ENCODE measurements at places on chromosomes 3 and 15.

- DNase-seq = no peak
Observed at GRCh38 chr15:74403588-74403919, 30.2 kb downstream of the SEMA7A start.

GRCh38 chr15:66417736-66418135 lies 31.0 kb downstream of the MAP2K1 start:
- DNase-seq = no peak

GRCh38 chr3:70554170-70554569 lies 241.7 kb upstream of the MDFIC2 start:
- DNase-seq = no peak

- no peak for DNase-seq
Observed at GRCh38 chr3:134625885-134626741, 24.7 kb downstream of the KY start.

DNA sequence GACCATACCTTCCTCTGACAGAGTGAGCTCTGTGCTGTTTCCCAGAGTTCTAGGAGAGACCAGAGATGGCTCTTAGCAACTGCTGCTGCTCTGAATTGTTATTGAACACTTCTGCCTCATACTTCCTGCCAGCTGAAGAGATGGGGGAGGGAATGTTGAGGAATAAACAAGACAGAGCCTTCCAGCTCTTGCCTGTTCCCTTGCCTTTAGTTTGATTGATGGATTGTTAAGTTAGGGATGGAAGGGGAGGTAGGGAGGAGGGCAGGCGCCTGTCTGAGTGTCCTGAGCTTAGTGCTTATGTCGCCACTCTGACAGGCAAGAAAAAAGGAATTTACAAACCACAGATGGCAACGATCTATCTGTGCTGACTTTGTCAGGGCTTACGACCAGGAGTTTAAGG lies 42.8 kb downstream of the ZNF609 start:
- DNase-seq = no peak

DNA sequence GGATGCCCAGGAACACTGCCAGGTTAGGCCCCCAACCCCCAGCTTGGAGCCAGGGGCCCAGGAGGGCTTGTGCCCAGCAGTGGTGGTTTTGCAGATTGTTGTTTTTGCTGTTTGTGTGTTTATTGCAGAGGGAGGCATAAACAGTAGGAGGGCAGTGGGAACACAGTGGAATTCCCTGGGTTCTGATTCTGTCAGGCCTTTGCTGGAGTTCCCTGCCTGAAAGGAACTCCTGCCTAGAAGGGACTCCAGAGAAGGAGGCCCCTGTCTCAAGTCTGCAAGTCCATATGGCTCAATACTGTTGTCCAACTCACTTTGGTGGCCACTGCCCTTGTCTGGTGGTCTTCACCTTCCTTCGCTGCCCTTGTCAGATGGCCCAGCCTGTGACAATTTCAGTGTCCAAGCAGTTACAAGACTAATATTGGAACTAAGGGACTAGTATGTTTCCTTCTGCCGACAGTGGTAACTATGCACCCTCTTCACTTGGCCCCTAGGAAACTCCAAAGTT lies 47.4 kb upstream of the RAB6B start:
- DNase-seq = no peak

- no peak for DNase-seq
Observed at GRCh38 chr3:89058371-89058770, 49.0 kb upstream of the EPHA3 start.

GRCh38 chr15:39624806-39625205 lies 43.9 kb downstream of the THBS1 start:
- no peak for DNase-seq

DNA sequence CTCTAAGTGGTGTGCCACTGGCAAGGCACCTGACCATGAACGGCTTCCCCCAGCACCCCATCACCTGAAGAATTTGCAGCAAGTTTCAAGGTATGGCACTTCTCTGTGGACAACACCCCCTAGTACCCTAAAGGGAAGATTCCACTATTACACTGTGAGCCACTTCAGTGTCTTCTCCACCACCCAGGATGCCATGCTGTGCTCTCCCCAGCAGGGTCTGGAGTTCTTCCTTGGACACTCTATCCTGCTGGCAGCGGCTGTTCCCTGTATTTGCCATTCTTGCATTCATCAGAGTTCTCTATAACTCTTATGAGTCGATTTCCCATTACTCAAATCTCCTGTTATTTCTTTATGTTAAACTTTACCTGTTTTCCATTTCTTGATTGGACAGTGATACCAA lies 33.9 kb upstream of the RNU6-1 start:
- DNase-seq = no peak

- no peak for DNase-seq
Observed at GRCh38 chr3:112078125-112079083, 7.8 kb upstream of the C3orf52 start.

DNA sequence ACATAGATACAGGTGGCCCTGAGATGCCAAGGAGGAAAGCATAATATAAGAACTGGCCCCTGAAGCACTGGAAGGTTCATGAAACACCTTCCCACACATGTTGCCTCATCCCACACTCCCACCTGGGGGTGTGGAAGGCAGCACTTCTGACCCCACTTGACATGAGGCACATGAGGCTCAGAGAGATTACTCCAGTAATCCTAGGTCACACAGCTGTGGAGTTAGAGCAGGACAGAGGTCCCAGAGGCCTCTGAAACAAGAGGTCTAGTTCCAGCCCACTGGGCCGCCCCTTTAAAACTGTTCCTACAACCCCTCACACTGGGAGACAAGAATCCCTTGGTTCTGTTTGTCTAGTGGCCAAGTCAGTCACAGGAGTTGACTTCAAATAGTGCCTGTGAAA lies 7.2 kb downstream of the SSUH2 start:
- DNase-seq = no peak

- DNase-seq = no peak
Observed at GRCh38 chr3:158086776-158087175, 19.4 kb downstream of the SHOX2 start.

DNA sequence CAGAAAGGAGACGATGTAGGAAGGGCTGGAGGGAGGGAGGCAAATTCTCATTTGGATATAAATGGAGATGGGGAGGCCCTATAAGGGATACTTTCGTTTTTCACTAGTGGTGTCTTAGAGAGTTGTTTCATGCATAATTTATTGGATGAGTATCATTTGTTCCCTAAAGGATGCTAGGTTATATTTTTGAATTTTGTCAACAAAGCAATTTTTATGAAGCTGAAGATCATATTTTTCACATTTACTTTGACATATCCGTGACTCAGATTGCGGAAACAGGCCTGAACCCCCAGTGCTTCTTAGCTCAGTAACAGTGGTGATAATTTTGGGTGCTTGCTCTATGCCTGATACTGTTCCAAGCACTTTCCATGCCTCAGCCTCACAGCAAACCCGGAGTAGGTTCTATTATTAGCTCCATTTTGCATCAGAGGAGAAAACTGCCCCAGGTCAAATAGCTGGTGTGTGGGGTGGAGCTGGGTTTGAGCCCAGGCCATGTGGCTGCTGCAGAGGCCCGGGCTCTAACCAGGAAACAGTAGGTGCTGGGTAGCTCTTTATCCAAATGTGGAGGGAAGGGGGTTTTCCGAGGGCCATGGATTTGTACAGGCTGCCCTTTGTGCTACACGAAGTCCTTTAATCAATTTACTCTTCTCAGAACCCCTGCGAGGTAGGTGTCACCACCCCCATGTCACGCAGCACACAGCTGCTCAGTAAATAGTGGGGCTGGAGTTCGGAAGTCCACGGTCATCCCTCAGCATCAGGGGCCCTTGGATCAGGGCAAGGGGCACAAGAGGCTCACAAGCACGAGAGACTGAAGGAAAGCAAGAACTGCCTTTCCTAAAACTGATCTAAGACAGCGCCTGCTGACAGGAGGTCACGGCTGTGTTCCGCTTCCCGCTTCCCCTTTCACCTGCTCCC lies 99.1 kb downstream of the SLC49A4 start:
- no peak for DNase-seq

- DNase-seq = no peak
Observed at GRCh38 chr3:53501178-53501577, 6.8 kb downstream of the CACNA1D start.

DNA sequence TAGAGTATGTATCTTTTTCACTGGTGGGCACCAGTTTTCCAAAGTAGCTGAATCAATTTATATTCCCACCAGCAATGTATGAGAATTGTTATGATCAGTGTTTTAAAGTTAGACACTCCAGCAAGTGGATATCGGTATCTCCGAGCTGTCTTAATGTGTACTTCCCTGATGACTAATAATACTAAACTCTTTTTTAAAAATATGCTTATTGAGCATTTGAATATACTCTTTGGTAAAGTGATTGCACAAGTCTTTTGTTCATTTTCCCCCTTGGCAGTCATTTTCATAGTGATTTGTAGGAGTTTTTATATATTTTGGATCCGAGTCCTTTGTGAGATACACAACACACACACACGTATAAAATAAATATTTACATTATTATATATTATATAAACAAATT lies 12.5 kb upstream of the FEM1B start:
- no peak for DNase-seq

GRCh38 chr3:7504886-7505775 lies 644.2 kb downstream of the GRM7 start:
- no peak for DNase-seq

GRCh38 chr15:80159811-80160569 lies 7.2 kb downstream of the FAH start:
- no peak for DNase-seq

GRCh38 chr3:42188376-42188775 lies 77.6 kb downstream of the CCK start:
- DNase-seq = no peak

DNA sequence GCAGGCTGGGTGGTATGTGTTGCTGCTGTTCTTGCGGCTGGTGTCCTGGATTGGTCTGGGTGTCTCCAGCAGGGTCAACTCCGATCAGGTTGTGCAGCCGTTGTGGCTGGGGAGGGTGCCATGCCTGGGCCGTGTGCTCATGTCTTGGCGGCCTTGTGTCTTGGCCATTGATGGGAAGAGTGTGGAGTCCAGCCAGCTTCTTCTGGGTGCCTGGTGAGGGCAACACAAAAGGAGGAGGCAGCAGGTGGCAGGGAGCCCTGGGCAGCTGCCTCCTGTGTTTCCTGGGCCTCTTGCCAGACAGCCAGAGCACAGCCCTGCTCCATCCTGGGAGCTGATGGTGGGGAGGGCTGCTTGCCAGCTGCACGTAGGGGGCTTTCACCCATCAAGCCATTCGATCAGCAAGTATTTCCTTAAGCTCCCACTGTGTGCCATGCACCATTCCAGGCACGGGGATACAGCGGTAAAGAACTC lies 4.3 kb downstream of the CHAC1 start:
- peak; percentile 84 for DNase-seq

DNA sequence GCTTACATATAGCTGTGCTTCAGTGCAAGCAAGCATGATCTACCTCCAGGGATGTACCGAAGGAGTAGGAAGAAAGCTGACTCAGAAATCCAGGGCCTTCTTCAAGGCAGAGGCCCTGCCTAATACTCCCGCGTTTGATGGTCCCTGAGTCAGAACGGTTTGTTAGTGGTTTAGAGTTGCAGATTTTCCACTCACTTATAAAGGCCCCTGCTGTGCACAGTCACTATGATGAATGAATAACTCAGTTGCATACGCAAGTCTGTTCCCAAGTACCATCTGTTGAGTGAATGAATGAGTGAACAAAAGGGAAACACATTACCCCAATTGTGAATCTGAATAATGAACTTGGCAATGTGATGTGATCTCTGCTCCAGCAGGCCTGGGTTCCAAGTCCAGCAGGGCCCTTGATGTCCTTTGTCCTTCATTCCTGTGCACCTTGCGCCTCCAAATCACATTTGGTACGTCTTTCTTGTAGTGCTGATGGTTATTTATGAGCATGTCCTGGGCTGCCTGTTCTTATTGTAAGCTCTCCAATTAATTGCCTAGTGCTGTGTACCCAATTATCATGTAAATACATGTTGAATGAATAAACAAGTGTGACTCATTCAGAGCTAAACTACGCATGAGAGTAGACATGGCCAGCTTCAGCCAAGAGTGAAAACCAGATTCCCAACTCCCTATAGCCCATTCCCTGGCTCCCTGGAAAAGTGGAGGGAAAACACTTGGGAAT lies 85.3 kb upstream of the LIMD1 start:
- no peak for DNase-seq

- no peak for DNase-seq
Observed at GRCh38 chr15:75201616-75202250, at the start of gene C15orf39. Gene C15orf39 (plus strand): TSS chr15:75201882. CDS start chr15:75206049, 4,167 bp downstream.

DNA sequence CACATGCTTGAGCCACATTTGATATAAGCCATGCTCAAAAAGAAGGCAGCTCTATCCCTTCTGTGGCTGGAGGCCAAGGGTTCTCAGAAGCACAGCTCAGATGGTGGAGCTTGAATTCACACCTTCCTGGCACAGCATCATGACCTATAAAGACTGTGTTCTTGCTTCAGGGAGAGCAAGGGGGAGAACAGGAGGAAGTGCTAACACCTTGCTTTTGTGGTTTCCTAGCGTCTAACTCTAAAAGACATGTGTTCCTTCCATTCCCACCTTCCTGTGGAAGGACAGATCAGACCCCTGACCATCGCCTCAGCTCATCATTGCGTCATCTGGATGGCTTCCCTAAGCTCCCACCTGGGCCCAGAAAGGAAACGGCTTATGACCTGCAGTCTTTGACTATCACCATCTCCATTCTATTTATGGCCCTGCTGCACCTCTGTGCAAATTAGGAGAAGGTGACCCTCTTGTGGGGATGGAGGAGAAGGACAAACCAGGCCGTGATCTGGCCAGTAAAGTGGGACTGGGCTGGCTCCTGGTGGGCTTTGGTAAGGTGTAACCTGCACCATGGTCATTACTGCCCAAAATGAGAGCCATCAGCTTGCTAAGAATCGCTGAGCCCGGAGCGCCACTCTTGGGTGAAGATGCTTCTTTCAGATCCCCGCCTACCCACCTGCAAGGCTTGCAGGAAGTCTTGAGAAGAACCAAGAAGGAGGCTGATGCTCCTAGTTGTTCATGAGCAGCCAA lies 128.5 kb downstream of the SERPINI1 start:
- DNase-seq = no peak

- no peak for DNase-seq
Observed at GRCh38 chr3:126518779-126519177, 1.2 kb upstream of the UROC1 start.

GRCh38 chr3:21544076-21544462 lies 206.9 kb downstream of the ZNF385D start:
- no peak for DNase-seq

DNA sequence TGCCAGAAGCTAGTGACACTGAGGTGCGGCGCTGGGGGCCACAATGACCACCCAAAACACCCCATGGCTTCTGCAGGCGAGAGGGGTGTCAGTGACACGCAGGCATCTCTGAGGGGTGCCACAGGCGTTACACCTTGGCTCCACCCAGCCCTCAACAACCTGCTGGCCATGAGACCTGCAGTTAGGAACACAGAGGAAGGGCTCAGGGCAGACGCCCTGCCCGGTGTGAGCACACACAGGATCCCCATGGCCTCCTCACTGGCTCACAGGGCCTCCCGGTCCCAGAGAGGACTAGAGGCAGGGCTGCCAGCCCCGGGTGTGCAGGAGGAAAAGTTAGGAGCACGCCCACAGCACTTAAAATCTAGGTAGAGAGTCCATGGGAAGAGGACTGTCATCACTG lies 35.1 kb downstream of the CYFIP1 start:
- DNase-seq = peak; percentile 1

GRCh38 chr3:139689122-139689521 lies 11.3 kb upstream of the NMNAT3 start:
- peak; percentile 58 for DNase-seq

GRCh38 chr15:90681480-90681879 lies 35.7 kb upstream of the BLM start:
- DNase-seq = no peak
